NCI-H460 (cell line): ENCODE measurements at places on chromosomes 5 and 9. TPM values are rescaled to one million over a fixed set of nuclear protein-coding genes. Genes with fewer than 3 reads are reported as not detected.

GRCh38 chr9:83034026-83034425, 28.9 kb downstream of the RASEF start:
- no peak for DNase-seq

DNA sequence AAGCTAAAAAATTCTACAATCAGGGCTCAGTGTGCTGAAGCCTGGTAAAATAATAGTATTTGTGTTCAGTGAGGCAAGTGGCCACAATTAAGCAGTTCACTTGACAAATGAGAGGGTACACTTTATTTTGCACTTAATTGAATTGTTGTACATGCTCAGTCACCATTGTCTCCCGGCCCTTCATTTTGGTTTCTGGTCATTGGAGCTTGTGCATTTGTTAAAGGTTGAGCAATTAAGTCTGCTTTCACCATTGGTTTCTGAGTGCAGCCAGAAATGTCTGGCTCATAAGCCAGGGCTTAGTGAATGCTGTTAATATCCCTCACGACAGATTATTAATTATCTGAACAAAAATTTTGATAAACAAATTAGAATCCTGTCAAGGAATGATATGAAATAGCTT, 89.6 kb downstream of the PRDM6 start:
- DNase-seq, result no peak

DNA sequence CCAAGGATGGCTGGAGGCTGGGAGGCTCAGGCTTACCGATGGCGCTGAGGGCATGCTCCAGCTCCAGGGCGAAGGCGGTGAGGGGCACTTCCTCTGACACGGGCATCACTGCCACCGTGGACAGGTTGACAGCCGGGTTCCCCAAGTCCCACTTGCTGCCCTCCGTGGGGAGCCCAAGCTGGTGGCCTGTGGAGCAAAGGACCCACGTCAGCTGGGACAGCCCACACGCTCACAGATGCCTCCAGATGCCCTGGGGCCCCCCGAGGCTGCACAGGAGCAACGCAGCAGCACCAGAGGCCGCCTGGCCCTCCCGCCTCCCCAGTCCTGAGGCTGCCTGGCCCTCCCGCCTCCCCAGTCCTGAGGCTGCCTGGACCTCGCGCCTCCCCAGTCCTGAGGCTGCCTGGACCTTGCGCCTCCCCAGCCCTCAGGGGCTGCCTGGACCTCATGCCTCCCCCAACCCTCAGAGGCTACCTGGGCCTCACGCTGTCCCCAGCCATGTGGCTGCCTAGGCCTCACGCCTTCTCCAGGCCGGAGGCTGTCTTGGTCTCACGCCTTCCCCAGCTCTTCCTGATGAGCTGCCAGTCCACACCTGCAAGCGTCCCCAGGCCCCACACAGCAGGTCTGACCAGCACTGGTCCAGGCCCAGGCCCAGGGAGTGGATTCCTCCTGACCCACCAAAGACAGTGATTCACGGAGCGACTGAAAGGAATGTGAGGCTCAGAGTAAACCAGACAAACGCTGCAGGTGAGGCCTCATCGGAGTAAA, 25.6 kb upstream of the NSMF start:
- no peak for DNase-seq

DNA sequence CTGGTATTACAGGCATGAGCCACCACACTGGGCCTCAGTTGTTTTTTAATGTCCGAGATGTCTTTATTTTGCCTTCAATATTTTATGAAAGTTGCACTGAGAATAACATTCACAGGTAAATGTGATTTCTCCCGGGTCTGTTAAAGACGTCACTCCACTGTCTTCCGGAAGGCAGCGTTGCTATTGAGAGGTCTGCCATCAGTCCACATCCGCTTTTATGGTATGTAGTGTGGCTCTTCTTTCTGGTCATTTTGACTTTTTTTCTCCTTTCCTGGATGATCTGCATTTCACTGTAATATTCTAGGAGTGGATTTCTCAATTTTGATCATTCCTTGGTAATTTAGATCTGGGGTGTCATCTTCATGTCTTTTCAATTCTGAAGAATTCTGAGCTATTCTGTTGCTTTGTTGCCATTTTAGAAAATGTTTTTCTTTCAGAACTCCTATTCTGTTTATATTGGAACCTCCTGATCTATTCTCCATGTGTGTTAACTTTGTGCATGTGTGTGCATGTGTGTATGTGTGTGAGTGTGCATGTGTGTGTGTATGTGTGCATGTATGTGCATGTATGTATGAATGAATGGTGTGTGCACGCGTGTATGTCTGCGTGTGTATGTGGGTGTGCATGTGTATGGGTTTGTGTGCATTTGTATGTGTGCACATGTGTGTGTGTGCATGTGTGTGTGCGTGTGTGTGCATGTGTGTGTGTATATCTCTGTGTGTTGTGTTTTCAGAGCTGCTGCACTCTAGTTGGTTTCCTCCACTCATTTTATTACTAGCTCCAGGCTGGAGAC, 1.9 kb upstream of the LCN1 start:
- peak; percentile 82 for DNase-seq

GRCh38 chr9:107872457-107873192, 383.1 kb upstream of the KLF4 start:
- no peak for DNase-seq

AK6 gene
- 73.3 and 75.9 TPM in 2 replicates for total RNA-seq

NUTM2F gene
- not detected in 2 replicates for total RNA-seq
